NCI-H2029 (cell line): ENCODE measurements at places on chromosomes 7 and 10.

GRCh38 chr10:9010093-9010492 lies 955.6 kb downstream of the GATA3 start:
- no peak for DNase-seq

DNA sequence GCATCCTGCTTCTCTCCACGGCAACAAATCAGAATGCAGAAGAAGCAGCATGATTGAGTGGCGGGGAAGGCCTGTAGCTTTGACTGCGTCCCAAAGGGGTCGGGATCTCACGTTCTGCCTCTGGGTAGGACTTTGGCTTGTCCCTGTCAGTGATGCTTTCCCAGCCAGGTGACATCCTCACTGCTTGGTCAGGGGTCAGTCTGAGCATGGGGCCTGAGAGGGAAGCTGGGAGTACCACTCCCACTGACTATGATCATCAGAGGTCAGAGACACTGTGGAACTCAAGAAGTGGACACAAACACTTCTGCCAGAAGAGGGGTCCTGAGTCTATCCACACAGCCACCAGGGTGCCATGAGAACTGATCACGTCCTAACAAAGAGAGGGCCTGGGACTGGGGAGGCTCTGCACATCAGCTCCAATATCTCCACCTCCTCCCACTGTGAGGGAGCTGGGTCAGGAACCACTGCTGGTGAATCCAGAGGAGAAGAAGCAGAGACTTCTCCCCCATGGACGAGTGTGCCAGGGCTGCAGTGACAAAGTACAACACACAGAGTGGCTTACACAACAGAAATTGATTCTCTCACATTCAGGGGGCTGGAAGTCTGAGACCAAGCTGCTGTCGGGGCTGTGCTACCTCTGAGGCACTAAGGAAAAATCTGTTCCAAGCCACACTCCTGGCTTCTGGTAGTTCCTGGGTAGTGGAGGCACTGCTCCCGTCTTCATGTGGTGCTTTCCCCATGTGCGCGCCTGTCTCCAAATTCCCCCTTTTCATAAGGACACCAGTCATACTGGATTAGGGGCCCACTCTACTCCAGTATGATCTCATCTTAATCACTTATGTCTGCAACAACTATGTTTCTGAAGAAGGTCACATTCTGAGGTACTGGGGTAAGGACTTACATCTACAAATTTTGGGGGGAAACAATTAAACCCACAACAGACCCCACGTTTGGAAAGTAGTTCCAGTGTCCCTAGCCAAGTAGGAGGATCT lies 131.1 kb downstream of the CYP26A1 start:
- DNase-seq = no peak

DNA sequence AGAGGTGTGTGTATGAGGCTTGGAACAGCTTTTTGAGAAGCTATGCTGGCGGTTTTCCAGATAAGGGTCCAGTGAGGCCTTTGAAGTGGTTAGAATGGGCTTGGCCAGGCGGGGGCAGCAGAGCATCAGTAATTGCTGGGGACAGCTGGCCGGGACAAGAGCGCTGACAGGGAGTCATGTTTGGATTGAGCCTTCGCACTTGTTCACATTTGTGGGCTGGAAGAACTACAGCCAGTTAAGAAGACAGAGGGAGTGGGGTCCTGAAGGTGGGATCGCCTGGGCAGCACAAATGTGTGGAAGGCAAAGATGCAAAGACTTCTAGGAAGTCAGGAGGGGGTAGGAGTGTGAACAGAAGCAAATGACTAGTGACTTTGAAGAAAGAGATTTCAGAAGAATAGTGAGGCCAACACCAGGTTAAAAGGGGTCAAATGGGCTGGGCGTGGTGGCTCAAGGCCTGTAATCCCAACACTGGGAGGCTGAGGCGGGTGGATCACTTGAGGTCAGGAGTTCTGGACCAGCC lies 12.7 kb upstream of the SDHAF3 start:
- peak; percentile 70 for DNase-seq

GRCh38 chr7:54846273-54846672 lies 87.3 kb upstream of the SEC61G start:
- no peak for DNase-seq

GRCh38 chr10:49001402-49001801 lies 61.8 kb upstream of the LRRC18 start:
- no peak for DNase-seq

DNA sequence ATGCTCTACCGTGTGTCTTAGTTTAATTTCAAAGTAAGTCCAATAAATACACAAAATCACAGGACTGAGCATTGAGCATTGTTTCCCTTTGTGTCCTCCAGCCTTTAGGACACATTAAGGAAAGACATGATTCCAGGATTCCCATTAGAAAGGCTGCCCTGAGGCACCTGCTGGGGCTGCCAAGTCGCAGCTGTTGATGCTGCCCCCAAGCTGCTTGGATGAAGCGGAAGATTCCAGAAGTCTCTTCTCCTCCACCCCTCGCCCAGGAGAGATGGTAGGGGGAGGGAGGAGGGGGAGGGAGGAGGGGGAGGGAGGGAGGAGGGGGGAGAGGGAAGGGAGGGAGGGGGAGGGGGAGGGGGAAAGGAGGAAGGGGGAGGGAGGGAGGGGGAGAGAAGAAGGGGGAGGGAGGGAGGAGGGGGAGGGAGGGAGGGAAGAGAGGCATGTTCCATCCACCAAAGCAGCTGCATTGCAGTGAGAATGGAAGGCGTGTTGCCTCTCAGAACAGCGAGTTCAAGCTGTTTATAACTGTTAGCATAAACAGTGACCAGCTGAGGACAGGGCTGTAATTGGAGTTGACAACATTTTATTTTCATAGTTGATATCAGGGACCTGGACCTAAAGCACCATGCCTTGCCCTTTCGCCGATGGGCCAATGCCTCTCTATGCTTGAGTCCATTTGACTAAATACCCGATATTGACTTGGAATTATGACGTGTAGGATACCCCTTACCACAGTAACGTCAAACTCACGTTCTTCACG lies 67.3 kb downstream of the DIP2C start:
- DNase-seq = no peak

DNA sequence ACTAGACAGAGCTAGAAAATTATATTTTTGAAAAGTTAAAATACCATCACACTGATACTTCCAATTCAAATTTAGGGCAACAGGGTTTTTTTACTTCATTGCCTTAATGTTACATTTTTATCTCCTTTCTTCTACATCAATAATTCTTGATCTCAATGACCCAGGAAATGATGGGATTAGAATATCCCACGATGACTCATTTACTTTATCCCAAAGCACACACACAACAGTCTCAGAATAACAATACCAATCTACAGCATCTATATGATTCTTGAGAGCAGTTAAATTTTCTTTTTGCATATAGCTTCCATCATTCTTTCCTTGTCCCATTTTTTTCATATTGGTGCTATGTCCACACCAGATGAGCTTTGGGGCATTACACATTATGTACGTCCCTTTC lies 98.4 kb upstream of the EEPD1 start:
- DNase-seq = no peak

DNA sequence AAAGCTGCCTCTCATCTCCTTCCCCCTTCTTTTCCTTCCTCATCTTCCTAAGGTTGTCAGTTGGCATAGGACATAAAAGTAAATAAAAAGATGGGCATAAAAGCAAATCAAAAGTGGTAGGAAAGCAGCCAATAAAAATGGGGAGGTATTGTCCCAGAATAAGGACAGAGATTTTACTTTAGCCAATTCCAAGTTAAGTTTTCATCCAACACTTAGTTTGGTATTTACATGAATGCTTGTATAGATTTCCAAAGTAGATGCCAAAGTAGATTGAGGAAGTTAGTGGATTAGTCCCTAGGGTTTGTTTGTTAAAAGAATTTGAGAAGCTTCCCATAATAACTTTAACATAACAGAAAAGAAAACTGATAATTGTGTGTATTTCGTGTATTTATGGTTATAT lies 33.7 kb downstream of the HDAC9 start:
- no peak for DNase-seq

DNA sequence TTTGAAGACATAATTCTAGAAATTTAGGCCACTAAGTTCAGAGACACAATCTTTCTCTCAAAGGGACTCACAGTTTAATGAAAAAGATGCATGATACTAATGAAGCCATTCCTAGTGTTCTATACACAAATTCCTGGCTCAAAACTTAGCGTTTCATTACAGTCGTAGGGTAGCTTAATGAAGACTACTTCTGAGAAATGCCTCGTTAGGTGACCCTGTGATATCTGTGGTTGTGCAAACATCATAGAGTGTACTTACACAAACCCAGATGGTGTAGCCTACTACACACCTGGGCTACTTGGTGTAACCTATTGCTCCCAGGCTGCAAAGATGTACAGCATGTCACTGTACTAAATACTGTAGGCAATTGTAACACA lies 488 bp upstream of the CHCHD3 start:
- no peak for DNase-seq

- no peak for DNase-seq
These were observed 103.7 kb downstream of the ZNF92 start for GRCh38 chr7:65477326-65477725.

DNA sequence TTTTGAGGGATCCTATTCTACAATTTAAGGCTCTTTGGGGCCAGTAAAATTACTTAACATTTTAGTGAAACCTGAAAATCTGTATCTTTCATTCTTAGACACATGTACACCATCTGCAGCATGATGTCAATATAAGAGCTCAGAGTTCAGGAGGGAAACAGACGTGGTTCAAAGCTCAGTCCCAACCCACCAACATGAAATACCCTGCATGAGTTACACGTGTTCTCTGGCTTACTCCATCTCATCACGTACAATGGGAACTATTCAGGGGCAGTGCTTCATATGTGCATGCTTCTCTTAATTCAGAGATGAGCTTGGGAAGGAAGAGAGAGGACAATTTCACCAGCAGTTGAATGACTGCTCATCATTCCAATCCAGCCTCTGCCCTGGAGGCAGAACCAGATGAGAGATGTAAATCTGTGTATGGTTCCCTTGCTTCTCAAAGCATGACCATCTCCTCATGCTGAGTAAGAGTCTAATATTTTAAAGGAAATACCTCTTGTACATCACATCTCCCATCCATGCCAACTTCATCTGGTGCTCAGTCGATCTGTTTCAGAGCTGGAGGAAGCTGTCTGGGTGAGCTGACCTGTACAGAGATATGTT lies 29.0 kb upstream of the ADAM12 start:
- DNase-seq = no peak

DNA sequence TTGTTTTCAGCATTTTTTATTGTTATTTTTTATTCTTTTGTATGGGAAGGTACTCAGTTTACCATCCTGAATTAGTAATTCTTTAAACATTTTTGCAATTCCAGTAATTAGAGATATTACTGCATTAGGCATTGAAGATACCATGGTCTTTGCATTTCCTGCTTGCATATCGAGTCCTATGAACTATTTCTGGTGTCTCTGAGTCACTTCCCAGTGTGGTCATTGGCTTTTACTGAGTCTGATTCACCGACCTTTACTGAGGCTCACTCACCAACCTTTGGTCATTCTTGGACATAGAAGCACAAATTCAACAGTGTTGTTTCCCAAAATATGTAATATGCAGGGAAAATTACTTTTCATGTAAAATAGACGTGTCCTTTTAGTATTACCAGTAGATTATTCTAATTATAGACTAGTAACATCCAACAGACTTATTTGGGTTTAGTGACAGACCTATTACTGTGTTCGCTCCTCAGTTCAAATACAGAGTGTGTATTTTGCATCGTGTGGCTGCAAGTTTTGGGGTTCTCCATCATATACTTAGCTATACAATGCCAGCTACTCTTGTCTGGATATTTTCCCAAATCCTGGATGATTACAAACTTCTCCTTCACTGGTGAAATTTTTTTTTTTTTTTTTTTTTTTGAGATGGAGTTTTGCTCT lies 180.7 kb upstream of the PRSS1 start:
- no peak for DNase-seq

DNA sequence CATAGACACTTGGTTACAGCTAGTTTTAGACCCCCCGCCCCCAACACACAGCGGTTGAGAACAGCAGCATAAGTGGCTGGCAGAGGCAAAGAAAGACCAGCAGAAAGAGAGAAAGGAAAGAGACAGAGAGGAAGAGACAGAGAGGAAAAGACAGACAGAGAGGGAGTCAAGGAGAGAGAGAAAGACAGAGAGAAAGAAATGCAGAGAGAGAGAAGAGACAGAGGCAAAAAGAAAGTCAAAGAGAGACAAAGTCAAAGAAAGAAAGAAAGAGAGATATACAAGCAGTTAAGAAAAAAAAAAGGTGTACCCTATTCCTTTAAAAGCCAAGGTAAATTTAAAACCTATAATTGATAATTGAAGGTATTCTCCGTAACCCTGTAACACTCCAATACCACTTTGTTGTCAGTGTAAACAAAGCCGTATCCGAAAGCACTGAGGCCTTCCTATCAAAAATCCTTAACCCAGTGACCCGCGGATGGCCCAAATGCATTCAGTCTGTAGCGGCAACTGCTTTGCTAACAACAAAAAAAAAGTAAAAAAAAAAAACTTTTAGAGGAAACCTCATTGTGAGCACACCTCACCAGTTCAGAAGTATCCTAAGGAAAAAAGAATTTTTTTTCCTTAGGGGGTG lies 11.9 kb upstream of the SLC12A9 start:
- no peak for DNase-seq

DNA sequence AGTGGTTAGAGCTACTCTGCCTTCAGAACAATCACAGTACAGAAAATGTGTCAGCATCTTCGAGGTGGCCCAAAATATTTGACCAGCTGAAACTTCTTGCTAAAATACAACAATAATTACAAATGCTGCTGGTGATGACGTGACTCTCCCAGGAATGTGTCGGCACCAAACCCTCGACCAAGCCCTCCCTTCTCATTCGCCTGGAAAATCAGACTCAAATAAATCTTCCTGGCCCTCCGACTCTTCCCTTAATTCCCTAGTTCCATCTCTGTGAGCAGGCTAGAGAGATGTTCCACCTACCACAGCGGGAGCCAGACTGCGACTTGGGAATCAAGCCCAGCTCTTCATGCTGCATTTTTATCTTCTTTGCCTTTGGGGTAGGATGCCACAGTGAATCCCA lies 4.1 kb downstream of the PRSS2 start:
- DNase-seq = no peak

GRCh38 chr7:138981332-138982203 lies at the start of gene KIAA1549:
KIAA1549 (minus strand) TSS chr7:138981389; CDS start chr7:138981269, 120 bp downstream.
- DNase-seq = peak; percentile 67

DNA sequence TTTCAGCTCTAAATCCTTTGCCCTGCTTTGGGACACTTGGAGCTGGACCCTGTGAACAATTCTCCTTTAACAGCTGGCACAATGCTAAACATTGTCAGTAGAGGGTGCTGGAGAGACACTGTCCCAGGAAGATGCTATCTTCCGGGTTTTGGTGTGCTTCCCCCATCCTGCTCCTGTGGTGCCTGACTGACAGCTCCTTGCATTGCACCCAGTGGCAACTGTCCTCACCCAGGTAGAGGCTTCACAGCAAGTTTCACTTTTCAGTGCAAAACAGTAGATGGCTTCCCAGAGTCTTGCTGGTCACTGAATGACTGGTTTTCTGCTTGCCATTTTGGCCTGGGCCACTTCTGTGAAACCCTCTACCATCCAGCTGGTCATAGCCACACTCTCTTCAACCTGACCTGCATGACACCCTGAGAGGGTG lies 77.3 kb downstream of the CDC14C start:
- DNase-seq = no peak

GRCh38 chr10:46541735-46542566 lies 14.5 kb downstream of the GPRIN2 start:
- DNase-seq = no peak
